ENCODE measurements at places on chromosomes 12 and 14.

GRCh38 chr12:94095618-94096017 is 52.8 kb upstream of the PLXNC1 start:
- no peak for DNase-seq

DNA sequence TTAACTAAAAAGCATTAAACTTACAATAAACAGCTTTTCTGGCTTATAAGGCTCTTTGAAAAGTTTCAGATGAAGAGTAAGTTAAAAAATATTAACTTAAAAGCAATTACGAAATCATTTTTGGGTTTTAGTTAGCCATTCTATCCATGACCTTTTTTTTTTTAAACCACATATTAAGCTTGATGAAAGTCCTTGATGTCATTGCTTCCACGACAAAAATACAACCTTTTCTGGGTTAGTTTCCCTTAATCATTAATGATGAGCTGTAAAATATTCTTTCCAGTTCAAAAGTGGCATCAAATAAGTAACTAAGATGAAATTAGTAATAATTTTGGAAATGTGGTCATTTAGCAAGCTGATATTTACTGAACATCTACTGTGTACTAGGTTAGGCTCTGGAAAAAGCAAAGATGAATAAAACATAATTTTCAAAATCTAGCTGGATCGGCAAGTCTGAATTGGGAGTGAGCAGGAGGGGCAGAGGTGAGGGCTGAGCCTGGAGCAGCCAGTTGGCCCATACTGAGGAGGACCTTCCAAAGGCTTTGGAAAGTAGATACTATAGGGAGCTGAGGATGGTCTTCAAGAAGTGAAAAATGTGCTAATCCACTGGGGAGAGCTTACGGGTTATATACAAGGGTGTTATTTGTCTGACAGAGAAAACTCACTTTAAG is 345.2 kb downstream of the ZFP36L1 start:
- no peak for DNase-seq

- no peak for DNase-seq
These were observed 9.7 kb upstream of the TDG start for GRCh38 chr12:103955811-103956508.

- DNase-seq = no peak
These were observed 152.5 kb upstream of the TMEM132C start for GRCh38 chr12:128114485-128114884.

DNA sequence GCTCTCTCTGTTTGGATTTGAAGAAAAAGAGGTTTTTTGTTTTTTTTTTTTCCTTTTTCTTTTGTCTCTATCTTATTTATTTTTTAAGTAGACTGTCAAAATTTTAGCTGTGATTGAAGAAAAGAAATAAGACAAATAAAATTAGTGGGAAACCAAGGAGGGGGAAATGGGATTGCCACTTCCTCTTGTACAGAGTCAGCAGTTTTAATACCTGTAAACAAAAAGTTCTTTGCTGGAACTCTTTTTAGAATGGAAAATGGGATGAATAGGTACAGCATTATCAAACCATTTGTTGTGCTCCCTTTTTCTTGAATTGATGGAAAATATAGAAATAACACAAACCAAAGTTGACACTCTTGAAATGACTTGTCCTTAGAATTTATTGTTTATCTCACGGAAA is 680.7 kb downstream of the DIO2 start:
- DNase-seq = no peak
